Caudate nucleus (tissue), 63 donors: ENCODE measurements at places on chromosomes 13 and 19.

DNA sequence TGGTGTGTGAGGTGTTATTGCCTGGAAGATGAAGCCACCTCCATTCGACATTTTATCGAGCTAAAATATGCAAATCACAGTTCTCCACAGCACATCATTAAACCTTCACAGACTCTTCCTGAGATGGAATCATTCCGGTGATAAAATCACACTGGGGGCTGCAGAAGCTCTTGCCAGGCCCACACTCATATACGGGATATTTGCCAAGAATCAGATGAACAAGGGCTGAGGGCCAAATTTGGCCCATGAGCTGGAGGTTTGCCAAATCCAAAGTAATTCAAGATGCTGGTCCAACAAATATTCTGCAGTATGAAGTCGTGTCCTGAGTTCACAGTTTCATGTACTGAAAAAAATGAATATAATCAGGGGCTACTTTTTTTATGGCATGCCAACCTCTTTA, 16.7 kb upstream of the RXFP2 start:
- DNase-seq = no peak

DNA sequence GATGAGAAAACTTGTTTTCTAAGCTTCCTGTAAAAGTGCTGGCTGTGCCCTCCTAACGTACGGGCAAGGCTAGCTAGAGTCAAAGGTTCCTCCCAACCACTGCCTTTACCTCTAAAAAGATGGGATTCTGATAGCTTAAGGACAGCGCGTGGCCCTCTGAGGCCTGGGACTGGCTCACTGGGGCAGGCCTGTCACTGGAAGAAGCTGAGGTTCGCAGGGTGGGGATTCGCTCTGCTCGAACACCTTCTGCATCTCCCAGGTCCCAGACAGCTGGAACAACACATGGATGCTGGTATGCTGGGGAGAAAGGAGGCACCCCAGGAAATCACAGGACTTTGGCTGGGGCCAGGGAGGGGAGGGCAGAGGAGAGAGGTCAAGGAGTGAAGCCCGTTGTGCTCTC, 53.1 kb downstream of the CRYL1 start:
- DNase-seq = no peak

DNA sequence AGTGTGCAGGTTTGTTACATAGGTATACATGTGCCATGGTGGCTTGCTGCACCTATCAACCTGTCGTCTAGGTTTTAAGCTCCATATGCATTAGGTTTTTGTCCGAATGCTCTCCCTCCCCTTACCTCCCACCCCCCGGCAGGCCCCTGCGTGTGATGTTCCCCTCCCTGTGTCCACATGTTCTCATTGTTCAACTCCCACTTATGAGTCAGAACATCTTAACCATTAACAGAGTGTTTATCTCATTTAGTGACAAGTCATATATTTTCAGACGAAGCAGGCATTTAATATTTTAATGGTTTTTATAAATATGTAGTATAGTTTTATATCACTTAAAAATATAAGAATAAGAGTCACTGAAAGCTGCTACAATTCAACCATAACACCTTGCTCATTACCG, 780.5 kb upstream of the ARGLU1 start:
- DNase-seq = no peak

DNA sequence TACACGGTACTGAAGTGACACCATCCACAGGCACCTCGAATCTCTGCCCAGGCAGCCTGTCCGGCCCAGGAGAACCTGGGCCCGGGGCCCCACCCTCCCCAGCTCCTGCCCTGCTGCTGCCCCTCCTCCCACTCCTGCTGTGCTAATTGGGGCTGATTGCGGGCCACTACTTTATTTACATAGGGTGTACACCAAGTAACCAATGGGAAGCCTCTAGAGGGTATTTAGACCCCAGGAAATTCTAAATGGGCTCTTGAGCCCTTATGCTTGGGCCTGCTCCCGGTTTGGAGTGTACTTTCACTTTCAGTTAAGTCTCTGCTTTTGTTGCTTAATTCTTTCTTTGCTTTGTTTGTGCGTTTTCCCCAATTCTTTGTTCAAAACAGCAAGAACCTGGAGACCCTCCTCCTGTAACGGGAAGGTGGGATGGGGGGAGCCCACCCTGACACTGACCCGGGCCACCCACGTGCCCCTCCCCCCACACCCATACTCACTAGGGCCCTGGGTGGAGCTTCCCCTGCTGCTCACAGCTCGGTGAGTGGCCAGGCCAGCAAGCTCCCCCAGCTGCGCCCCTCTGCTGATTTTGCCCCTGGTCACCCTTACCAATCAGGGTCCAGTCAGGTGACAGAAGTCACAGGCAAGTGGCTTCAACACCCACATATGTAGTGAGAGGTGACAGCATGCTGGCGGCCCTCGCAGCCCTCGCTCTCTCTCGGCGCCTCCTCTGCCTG, 9.4 kb downstream of the SCGB2B2 start:
- no peak for DNase-seq

DNA sequence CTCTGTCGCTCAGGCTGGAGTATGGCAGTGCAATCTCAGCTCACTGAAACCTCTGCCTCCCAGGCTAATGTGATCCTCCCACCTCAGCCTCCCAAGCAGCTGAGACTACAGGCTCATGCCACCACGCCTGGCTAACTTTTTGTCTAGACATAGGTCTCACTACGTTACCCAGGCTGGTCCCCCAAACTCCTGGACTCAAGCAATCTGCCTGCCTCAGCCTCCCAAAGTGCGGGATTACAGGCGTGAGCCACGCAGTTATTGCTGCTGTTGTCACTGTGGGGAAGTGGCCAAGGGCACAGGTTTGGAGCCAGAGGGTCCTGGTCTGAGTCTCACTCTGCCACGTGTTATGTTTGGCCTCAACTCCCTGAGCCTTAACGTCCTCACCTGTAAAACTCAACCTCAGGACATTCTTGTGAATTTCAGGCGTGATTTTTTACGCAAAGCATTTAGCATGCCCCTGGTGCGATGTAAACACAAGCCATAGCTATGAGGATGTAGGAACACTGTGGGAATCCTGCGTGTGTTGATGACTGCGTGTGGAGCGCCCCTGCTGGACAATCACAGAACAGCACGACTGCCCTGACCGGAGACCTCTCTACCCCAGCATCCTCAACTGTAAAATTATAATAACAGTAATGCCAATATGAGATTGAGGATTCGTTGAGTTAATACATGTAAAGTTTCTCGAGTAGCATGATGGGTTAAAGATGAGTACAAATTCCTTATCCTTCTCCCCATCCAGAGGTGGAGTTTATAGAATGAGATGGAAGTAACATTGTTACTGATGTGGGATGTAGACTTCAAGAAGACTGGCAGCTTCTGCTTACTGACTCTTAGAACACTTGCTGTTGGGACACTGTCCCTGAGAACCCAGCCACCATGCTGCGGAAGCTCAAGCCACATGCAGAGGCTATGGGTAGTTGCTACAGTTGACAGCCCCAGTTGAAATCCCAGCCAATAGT, 41.8 kb upstream of the PNMA8B start:
- DNase-seq = no peak
